CD8-positive, alpha-beta T cell (primary cell): ENCODE measurements at places on chromosomes 4 and X.

GRCh38 chrX:105375816-105376215 is 155.3 kb upstream of the TEX13A start:
- DNase-seq, result no peak

DNA sequence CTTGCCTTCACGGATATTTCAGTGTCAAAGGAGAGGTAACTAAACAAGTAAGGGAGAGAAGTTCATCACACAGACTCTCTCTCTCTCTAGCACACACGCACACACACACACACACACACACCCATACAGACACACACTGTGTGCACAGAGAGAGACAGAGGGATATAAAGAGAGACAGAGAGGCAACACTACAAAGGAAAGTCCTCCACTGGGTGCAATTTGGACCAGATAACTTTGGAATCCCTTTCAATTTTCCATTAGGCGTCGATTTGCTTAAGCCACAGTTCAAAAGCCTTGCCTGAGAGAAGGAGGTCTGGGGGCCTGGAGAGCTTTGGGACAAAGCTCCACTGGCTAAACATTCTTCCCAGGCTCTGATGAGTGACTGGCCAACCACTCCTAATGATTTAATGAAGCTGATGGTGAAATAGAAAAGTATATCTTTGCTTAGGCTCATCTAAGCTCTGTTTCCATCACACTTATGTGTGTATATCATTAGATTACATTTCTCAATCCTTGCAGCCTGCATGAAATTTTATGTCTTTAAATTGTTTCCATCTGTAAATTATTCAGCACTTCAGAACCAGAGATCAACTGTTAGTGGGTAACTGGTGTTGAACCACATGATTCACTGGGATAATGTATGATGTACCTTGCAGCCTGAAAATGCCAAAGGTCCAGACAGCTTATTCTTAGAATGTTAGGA is 180.8 kb downstream of the MAGEB17 start:
- no peak for DNase-seq

DNA sequence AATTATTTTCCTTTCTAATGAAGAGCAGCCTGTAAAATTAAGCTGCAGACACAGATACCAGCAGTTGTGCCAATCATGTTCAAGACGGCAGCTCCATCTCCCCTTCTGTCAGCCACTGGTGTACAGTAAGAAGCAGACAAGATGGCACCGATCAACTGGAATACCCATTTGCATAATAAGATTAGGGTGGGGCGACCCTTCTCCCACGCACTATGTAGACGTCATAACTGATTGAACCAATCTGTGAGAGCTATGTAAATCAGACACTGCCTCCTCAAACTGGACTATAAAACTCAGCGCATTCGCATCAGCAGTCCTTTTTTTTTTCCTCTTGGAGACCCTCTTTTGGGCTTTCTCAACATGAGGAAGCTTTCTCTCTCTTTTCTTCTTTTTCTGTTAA is 40.4 kb upstream of the INTS6L start:
- DNase-seq, result no peak

- no peak for DNase-seq
Measured at GRCh38 chr4:6987588-6987961, 55.6 kb upstream of the TADA2B start.

DNA sequence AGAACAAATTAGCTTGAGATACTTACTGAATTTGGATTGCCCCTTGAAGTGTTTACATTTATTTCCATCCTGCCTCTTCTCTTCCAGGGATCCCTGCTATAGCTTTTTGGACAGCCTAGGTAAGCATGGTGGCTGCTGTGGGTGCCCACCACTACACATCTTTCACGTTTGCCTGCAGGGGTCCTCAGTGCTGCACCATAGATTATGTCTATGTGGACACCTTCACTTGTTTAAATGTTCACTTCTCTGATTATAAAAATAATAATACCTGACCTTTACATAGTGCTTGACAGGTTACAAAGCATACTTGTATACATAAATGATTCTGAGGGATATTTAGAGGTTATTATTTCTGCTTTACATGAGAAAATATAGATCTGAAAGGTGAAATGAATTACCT is 67.9 kb upstream of the SLC4A4 start:
- DNase-seq, result no peak

- no peak for DNase-seq
Measured at GRCh38 chr4:113844369-113844768, 82.8 kb upstream of the CAMK2D start.

DNA sequence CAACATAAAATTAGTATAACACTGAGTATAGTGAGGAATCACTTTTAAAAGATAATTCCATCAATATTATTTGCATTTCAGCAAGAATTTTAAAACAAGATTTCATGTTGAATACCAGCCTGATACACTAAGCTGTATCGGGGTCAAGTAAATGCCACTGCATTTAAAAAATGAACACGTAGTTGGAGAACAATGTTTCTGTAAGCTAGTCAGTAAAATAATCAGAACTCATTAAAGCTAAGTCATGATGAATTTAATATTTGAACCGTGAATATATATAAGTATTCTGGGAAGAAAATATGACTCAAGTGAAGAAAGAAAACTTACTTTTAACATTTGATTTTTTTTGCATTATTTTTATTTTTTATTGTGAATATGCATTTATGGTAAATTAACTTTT is 611.0 kb upstream of the PABPC4L start:
- DNase-seq, result no peak

GRCh38 chr4:80091184-80091583 is 18.2 kb upstream of the ANTXR2 start:
- no peak for DNase-seq

- no peak for DNase-seq
Measured at GRCh38 chr4:6852582-6852981, 57.0 kb upstream of the TBC1D14 start.

DNA sequence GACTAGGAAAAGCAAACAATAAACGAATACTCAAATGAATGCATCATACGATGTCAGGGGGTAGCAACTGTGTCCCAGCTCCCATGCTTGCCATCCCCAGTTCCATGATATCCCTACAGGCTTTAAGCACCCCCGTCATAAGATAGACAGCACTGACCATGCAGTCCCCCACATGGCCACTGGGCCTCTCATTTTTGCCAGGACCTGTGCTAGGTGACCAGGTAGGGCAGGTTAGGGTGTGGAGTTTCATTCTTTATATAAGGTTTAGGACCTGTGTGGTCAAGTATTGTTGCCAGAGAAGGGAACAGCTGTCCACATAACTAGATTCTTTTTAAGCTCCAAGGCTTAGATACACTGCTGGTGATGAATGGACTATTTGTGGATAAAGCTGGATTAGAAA is 9.7 kb downstream of the PPEF2 start:
- no peak for DNase-seq

DNA sequence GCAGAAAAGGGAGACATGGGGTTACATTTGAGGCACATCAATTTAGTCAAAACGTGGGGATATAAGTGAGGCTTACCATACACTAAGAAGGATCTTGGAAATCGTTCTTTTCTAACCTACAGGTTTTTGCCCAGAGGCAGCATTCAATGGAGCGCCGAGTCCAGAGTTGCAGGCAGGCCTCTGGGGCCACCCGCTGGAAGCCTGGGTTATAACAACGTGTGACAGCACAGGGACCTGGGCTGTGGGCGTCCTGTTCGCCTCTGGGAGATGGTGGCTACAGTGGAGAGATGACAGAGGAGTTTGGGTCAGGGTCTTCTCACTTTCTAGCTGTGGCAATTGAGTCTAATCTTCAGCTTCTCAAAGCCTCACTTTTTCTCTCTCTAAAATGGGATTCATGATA is 53.9 kb downstream of the ENPP6 start:
- DNase-seq, result no peak

GRCh38 chr4:176780995-176781738 is 11.6 kb downstream of the VEGFC start:
- no peak for DNase-seq

GRCh38 chr4:150973626-150974251 is 41.3 kb downstream of the LRBA start:
- DNase-seq, result no peak

- no peak for DNase-seq
Measured at GRCh38 chr4:85024671-85025070, 58.2 kb upstream of the WDFY3 start.

GRCh38 chrX:17788439-17788838 is 51.1 kb downstream of the SCML1 start:
- no peak for DNase-seq

DNA sequence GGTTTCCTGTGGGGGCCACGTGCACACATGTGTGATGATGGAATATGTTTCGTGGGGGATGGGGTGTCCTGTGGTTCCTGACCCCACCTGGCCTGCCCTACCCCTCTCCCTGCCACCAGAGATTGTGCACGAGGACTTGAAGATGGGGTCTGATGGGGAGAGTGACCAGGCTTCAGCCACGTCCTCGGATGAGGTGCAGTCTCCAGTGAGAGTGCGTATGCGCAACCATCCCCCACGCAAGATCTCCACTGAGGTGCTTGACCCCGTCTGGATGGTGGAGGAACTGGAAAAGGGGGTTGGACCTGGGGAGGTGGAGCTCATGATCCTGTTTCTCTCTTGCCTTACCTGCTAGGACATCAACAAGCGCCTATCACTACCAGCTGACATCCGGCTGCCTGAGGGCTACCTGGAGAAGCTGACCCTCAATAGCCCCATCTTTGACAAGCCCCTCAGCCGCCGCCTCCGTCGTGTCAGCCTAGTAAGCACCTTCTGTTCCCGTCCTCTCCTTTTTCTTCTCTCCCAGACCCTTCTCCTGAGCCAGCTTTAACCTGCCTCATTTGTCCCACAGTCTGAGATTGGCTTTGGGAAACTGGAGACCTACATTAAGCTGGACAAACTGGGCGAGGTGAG is 5.9 kb downstream of the CDK16 start:
- no peak for DNase-seq

- DNase-seq, result no peak
Measured at GRCh38 chr4:101304916-101305315, 42.4 kb downstream of the PPP3CA start.

DNA sequence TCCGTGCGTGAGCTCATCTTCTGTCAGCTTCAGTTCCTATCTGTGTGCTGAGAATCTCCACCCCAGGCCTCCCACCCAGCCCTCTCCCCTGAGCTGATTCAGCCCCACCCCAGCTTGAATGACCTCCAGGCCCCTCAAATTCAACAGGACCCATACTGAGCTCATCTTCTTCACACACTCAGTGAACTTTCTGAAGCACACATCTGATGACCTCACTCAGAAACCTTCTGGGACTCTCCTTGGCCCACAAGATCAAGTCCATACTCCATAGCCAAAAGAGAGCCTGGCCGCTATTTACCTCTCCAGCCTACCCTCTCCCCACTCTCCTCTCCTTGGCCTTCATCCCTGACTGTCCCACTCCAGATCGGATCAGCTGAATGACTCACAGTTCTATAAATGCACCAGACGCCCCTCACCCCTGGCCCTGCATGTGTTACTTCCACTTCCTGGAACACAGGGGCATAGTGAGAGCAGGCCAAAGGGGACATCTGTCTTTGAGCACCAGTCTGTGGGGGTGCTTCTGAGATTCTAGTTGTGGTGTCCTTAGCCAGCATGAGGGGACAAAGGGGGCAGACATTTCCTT is 62.5 kb downstream of the PJA1 start:
- DNase-seq, result no peak

DNA sequence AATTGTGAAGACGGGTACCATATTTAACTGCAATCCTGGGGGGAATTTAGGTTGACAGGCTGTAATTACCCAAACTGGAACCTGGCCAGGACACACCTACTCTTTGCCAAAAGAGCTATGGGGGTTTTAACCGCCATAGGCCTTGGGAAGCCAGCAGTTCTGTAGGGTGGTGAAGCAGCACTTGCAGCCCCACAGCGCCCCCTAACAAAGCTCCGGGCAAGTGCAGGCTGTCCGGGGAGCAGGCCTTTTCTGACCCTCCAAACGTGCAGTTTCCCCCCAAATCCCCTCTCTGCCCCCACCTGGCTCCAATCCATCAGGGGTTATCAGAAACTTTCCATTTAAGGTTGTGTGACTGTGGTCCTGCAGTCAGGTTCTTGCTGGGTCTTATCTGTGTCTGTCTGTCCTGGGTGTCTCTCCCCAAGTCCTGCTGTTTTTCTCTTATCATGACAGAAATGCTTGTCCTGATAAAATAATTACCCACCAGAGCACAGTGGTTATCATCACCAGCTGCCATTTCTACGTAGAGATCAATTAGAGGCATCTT is 350.9 kb downstream of the MID1IP1 start:
- DNase-seq, result no peak

DNA sequence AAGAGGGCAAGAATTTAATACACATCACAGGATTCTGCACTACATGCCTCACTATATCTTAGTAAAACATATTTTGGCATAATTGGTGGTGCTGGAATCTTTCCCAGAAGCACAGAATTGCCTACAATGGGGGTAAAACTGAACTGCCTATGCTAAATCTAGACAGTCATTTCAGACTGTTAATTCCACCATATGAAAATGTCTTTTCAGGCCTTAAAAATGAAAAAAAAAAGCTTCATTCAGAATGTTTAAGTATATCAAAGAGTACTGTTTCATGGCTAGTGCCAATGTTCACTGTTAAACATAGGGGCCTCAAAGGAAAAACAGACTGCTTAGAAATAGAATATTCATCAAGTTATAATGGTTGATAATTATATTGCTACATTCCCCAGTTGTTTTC is 797.0 kb downstream of the PCDH19 start:
- no peak for DNase-seq

DNA sequence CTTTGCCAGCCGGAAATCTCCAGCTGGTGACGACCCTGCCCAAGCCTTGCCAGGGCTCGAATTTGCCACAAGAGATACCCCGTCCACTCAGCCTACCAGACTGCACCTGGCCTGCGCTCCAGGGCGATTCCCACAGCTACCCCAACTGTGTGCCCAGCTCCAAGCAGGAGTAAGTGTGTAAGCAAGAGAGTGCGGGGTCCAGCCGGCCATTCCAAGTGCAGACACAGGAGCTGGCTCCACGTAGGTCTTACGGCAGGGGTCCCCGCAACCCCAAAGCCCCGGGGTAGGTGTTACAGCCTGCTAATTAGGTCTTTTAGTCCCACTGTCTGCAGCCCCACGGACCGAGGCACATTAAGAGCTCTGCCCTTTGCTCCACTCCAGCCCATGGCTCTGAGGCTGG is 1305.2 kb downstream of the ARAP2 start:
- no peak for DNase-seq

GRCh38 chrX:110173192-110174175 is 144.4 kb downstream of the AMMECR1 start:
- DNase-seq, result no peak

DNA sequence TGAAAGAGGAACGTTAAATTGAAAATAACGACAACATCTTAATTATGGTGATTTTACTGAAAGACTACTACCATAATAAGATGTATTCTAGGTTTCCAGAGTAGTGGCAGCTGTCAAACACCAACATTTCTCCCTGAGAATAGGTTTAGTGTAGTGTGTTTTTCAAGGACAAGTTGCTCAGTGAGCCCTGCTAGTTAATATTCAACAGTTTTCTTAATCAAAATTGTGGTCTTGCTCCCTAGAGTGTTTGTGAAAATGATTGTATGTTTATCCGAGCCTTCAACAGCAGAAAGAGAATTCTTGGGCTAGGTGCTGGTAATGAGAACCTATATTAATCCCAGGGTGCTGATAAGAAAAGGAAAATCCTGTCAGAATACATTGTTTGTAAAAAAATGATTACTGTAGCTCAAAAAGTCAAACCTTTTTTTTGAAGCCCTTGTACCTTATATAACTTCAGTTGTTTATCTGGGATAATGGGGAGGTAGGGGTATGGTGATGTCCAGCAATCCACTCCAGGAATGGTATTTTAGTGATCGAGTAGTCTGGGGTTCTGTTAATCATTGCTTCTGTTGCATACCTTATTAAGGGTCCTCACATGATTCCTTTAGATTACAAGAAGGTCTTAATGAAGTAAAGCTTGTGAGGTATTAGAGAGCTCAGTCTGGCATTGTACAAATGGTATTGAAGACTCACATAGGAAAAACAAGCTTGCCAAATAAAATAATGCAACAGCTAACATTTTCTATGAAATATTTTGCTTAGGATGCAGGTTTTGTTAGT is 110.7 kb downstream of the CCSER1 start:
- DNase-seq, result no peak
